CD4-positive, alpha-beta T cell treated with Interleukin-1 beta for 1 hour (primary cell): ENCODE measurements at places on chromosomes 13 and 19.

GRCh38 chr19:58385891-58386575, 1.0 kb upstream of the RPS5 start:
- DNase-seq = no peak

GRCh38 chr13:59409211-59409610, 754.5 kb downstream of the DIAPH3 start:
- no peak for DNase-seq

DNA sequence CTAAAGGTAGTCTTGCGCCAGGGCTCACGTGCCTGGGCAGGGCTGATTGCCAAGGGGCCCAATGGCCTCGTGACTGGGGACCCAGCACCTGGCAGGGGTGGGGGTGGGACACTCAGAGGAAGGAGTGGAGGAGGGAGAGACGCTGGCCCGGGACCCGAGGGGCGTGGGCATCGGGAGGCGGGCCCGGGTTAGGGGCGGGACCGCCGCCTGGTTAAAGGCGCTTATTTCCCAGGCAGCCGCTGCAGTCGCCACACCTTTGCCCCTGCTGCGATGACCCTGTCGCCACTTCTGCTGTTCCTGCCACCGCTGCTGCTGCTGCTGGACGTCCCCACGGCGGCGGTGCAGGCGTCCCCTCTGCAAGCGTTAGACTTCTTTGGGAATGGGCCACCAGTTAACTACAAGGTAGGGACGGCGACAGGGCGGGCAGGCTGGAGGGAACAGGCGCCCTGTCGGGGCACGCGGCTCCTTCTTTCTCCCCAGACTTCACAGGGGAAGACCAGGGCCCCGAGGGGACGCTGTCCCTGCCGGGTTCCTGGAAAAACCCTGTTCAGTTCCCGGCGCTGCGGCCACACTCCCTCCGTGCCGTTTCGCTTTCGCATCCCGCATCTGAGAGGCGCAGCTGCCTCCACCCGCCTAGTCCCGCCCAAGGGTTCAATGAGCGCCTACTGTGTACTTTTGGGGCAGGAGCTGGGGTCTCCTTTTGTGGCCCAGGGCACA, at the start of gene IFI30:
IFI30 (plus strand) TSS at position 242 of the 717 bp plus-strand sequence; CDS start at position 271, 29 bp downstream.
- peak; percentile 91 for DNase-seq

DNA sequence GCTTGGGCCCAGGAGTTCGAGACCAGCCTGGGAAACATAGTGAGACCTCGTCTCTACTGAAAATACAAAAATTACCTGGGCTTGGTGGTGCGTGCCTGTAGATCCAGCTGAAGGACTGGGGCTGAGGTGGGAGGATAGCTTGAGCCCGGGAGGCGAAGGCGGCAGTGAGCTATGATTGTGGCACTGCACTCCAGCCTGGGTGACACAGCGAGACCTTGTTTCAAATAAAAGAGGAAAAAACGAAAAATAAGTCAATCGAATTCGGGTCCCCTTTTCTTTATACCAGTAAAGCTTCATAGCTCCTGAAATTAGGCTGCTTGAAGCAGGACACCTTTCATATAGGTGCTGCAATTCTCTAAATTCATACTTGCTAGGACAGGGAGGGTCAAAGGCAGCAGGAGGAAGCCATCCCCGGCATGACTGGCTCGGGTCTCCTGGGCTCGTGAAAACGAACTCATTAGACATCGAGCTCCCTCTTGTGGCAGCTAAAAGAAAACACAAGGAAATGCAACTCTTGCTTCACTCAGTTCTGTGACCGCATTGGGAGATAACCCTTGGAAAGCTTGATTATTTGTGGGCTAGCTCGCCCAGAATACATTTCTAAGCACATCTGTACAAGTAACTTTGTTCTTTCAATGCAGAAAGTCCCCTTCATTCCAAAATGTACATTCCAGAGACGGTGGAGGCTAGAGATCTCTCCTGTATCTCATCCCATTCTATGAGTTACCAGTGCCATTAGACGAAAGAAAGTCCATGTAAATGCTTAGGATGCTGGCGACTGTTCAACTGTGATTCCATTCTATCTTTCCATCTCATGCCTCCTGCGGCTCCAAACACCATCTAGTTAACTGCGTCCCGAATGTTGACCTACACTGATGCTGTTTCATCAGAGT, 16.8 kb downstream of the FPR2 start:
- DNase-seq = peak; percentile 43

DNA sequence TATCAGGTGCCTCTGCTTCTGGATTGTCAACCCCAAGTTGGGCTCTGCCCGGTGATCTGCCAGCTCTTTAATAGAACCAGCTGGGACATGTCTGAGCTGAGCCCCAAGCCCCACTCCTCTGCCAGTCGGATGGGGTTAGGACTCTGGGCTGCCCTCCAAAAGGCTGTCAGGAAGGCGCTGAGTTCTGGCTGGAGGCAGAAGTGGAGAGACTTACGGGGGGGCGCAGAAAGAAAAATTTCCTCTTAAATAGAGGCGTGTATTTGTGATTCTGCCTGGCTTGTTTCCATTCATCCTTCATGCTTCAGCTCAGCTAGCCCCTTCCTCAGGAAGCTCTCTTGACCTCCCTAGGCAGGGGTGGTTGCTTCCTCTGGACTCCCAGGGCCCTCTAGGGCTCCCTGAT, 985 bp upstream of the KCNK6 start:
- no peak for DNase-seq

- DNase-seq = no peak
Observed at GRCh38 chr19:18771328-18772242, 19.5 kb downstream of the COMP start.

GRCh38 chr13:98240135-98240534, 63.1 kb upstream of the RNF113B start:
- DNase-seq = no peak

DNA sequence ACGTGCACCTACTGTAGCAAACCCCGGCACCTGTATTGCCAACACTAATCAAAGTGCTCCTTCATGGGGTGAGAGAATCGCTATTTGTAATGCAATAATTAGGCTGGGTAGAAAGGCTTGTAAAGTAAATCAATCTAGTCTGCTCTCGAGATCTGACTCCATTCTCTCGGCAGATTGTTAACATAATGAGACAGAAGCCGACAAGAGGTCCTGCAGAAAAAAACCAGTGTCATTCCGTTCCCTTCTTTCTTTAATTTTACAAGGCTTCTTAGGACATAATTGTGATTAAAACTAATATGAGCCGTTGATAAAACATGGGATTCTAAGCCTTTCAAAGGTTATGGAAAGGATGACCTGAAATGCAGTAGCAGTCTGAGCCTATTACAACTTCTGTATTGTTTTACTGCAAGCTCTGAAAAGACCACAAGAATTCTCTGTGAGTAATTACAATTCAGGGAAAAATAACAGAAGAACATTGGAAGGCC, 530.0 kb downstream of the PCDH9 start:
- DNase-seq = no peak

DNA sequence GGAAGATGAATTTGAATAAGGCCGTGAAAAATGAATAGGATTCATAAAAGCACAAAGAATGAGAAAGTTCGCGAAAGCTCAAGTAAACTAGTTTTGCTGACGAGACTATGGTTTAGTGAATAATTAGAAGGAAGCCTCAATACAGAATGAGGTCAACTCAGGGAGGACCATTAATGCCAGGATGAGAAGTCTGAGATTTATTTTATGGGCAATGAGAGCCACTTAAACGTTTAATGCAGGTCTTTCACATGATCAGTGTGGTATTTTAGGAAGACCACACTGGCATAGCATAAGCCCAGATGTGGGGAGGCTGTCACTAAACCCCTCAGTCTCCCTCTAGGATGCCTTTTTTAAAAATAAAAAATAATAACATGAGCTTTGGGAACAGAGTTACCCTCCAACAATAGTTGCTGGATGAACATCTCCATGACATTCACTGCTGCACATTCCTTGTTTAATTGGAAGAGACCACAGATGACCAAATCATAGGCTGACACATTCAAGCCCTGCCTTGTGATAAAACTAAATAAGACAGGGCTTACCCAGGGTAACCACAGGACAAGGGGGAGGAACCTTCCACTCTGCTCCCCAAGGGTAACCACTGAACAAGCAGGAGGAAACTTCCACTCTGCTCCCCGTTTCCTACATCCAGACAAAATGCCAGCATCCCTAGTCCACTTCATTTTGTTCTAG, 43.6 kb upstream of the LSM14A start:
- DNase-seq = no peak

GRCh38 chr19:2481466-2481865, 5.5 kb downstream of the GADD45B start:
- no peak for DNase-seq

DNA sequence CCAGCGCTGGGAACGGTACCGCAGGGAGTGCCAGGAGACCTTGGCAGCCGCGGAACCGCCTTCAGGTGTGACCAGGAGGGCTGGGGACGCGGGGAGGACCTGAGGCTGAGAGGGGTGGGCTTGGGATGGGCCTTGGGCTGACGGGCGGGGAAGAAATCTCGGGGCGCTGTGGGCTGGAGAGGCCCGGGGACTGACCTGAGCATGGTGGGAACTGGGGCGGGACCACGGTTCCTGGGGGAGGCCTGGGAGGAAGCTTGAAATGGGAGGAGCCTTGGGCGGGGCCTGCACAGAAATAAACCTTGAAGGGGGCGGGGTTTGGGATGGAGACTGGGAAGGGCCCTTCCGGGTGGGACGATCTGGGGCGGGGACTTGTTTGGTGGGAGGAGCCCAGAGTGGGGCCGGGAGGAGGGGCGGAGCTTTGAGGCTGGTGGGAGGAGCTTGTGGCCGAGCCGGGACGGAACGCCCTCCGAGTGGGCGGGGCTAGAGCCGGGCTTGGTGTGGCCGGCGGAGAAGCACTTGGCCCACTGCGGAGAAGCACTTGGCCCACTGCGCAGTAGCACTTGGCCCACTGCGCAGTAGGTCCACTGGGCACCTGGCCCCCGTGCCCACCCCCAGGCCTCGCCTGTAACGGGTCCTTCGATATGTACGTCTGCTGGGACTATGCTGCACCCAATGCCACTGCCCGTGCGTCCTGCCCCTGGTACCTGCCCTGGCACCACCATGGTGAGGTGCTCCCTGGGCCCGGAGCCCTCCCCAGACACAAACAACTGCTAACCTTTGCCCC, 2.8 kb downstream of the GIPR start:
- DNase-seq = peak; percentile 64

GRCh38 chr19:12802267-12803106, 618 bp downstream of the THSD8 start:
- DNase-seq = no peak

GRCh38 chr19:15180451-15181390, 20.1 kb downstream of the NOTCH3 start:
- no peak for DNase-seq

DNA sequence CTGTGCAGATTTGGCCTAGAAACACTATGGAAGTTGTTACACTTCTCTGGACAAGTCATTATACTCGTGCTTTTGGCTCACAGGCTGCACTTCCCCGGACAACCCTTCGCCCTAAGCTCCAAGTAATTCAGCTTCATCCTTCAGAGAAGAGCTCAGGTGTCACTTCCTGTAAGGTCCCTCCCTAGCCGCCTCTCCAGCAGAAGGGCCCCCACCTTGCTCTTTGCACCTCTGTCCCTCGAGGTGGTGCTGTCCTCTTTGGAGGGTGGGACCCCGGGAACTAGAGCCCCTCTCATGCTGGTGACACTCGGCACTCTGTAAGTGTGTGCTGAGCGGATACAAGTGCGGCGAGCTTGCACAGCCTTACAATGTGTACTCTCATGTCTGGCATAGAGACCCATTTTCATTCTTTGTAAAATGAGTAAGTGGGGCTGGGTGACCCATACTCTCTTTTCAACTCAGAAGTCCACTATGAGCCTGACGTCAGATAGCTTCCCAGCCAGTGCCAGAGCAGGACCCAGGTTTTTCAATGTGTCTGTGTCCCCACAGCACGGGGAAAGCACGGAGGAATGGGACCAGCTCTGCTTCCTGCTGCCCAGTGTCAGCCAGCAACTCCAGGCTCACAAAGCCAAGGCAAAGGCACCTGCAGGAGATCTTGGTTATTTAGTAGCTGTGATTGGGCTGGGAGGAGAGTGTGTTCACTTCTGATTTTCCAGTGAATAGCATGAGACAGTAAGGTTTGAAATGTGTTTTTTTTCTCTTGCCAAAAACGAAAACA, 26.9 kb downstream of the CHAMP1 start:
- DNase-seq = no peak

- no peak for DNase-seq
Observed at GRCh38 chr13:57932061-57932460, 300.5 kb downstream of the PCDH17 start.

DNA sequence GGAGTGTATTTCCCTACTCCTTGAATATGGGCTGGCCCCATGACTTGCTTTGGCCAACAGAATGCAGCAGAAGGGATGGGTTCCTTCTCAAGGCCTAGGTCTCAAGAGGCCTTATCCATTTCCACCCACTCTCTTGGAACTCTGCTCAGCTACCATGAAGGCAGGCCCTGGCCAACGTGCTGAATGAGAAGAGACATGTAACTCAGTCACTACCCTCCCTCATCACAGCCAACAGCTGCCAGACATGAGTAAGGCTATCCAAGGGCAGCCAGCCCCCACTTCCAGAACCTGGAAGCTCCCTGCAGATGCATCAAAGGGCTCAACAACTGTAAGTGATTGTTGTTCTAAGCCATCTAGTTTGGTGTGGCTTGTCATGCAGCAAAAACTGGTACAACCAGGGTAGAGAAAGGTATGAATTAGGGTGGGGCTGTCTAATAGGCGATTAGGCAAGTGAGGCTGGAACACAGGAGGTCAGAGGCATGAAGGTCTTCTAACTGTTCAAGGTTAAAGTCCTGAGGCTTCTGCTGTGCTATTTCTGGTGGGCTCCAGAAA, 1.4 kb upstream of the RASL11A start:
- DNase-seq = no peak

DNA sequence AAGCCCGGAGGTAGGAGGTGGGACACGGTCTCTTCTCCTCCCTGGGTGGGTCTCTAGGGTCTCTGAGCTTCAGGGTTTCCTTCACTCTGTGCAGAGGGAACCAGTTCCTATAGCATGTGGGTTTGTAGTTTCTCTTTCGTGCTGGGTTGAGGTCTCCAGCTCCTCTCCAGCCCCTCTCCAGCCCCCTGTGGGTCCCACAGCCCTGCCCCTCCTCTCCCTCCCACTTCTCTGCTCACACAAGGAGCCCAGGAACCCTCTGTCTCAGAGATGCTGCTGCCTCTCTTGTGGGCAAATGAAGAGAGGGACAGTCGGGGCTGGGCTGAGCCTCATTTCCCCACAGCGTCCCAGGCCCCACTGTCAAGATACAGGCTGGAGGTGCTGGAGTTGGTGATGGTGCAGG, 1.4 kb downstream of the SIGLEC7 start:
- no peak for DNase-seq

DNA sequence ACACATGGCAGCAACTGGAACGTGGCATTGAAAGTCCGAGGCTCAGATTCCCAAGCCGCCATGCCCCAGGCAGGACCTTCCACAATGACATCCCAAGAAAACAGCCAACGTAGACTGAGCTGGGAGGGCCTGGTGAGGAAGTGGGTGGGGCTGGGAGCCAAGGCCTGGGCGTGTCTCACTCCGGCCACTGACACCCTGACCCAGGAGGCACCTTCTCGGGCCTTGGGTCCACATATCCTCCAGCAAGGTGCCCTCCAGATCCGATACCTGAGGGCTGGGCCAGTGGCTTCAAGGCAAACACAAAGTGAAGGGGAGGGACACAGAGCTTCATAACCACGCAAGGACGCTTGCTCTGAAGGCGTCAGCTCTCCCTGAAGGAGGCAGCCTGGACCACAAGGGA, 43.0 kb downstream of the RAB20 start:
- DNase-seq = no peak

GRCh38 chr13:74892096-74892495, 589.9 kb downstream of the TBC1D4 start:
- DNase-seq = no peak

GRCh38 chr19:35213663-35214632, 14.6 kb downstream of the FAM187B start:
- DNase-seq = peak; percentile 92

GRCh38 chr13:20402881-20403280, 122.8 kb downstream of the CRYL1 start:
- no peak for DNase-seq
